Stimulated activated CD4-positive, alpha-beta T cell treated with anti-CD3 and anti-CD28 coated beads, Interleukin-15, amount 100 ng/mL, for 48 hours (primary cell): ENCODE measurements at places on chromosomes 4 and X.

DNA sequence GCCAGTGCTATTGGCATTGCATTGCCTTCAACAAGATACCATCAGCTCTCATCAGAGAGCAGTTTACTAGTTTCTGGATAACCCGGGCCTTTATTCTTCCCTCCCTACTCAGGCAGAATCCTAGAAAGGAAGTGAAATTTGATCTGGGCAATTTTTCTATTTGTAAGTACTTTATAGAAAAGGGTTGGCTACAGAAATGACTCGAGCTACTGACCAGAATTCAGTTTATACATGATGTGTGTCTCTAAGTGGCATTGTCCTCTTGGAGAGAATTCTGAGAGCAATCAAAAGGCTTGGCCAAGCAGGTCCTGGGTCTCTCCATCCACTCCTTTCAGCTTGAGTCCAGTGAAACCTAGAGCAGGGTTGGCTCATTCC, 192.7 kb upstream of the LEF1 start:
- DNase-seq: no peak

- no peak for DNase-seq
Measured at GRCh38 chr4:160026721-160027120, 923.8 kb downstream of the RAPGEF2 start.

- no peak for DNase-seq
Measured at GRCh38 chr4:187309456-187309855, 585.8 kb upstream of the FAT1 start.

DNA sequence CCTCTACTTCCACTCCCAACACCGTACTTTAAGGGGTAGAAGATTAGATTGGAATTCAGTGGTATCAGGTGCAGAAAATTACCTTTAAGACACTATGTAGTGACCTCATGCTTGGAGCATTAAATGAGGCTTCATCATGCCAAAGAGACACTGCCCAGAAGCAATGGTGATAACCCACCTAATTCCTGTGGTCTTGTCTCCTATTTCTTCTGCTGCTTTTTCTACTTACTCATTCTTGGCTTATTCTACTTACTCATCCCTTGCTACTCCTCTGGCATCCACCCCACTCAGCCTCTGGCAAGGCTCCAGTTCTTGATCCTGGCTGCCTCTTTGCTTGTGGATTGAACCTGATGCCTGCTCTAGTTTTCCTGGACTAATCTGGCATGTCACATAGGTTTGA, 62.3 kb upstream of the ADAMTS3 start:
- no peak for DNase-seq
